ENCODE measurements at places on chromosomes 6 and 20.

- no peak for DNase-seq
These were observed 213.7 kb upstream of the CITED2 start for GRCh38 chr6:139588076-139588639.

DNA sequence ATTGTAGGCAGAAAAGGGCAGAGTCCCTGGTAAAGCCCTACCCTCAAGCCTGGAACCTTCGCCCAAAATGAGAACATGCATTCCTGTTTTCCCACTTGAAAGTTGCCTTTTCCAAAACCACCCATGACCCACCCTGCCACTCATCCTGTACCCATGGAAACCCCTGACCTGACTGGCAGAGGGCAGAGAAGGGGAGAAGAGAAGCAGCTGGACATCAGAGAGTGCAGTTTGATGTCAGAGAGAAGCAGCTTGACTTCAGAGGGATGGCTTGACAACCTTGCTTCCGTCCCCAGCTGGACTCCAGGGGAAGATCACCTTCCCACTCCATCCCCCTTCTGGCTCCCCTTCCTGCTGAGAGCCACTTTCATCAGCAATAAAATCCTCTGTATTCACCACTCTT is 123.6 kb upstream of the SHLD1 start:
- DNase-seq = no peak

GRCh38 chr6:144888621-144889020 is 603.5 kb downstream of the UTRN start:
- DNase-seq = no peak

DNA sequence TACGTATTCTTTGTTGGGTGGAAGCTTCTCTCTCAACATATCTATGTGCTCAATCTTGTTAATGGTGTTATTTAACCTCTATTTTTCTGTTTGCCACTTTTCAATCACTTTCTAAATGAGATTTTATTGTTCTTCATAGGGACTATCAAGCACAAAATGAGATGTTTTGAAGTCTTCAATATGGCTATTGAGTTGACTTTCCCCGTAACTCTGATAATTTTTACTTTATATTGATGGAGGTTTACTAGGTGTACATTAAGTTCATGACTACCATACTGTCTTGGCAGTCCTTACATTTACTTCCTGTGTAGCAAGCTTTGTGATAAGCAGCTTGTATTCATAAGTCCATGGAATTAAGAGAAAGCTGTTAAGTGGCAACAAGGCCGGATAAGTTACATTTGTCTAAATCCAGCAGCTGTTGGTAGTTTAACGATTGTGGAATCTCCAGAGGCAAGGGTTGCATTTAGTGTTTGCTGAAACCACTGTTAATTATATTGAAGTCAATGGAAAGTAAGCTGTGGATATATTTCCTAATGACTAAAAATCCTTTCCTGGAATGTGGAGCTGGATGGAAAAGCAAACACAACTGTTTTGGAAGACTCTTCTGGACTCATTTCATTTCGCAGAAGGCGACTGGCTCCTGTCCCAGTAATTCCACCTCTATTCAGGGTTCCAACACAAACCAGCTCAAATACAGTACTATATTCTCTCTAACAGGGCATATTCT is 57.3 kb upstream of the SMIM29 start:
- no peak for DNase-seq

DNA sequence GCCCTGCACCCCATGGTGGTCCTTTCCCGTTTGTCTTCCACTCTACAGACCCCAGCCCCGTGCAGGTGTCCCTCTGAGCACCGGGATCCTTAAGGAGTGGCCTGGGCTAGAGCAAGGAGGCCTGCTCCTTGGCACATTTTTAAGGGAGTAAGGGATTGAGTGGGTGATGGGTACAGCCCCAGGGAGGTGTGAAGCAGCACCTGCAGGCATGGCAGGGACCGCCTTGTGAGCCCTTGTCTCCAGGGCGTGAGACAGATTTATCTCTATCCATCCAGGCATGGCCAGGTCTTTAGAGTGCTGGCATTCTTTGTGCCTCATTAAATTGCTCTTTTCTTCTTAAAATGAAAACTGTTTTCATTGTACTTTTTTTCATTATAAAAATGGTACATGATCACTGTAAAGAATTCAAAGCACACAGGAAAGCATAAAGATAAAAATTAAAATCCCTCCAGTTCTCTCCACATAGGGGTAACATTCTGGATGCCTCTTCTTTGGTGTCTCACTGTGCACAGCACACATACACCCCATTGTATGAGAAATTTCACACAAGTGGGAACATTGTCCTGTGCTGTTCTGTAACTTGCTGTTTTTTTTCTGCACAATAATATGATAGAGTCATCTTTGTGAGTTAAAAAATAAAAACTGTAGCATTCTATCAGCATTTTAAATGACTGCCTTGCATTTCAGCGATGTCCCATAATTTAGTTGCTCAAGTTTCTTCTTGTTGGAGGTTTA is 31.9 kb upstream of the ZNF831 start:
- no peak for DNase-seq

DNA sequence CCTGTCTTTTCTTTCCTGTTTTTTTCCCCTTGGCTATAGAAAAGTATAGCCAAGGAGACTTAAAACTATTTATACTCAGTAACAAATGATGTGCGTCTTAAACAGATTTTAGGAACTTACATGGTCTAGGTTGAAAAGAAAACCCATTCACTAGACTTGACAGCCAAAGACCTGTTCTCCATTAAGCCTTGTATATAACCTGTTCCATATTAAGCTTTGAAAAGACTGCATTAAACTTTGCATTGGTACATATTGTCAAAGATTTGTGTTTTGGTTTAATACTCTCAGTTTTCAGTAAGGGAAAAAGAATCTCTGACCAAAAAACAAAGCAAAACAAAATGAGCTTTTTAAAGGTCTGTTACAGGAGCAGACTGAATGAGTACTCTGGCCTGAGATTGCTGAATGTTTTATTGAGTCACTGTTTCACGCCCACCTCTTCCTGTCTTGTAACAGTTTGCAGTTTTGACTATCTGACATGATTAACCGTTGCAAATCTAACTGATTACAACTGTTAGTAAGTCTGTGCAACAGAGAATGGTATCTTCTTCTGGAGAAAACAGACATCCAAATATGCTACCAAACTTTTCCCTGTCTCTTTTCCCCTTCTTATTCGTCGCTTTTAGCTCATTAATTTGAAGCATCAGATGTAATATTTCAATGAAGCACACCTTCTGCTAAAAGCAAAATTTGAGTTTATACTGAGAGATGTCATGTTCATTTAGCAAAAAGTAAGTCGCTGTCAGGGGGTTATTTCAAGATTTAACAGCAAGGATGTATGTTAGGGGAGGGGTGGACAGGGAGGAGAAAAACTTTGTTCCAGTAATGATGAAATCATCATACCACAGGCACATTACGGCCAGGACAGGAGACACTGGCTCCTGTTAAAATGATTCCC is 59.1 kb upstream of the SUPT3H start:
- DNase-seq = no peak

GRCh38 chr6:4088704-4089103 is 9.8 kb upstream of the FAM217A start:
- no peak for DNase-seq

Data from stimulated activated CD4-positive, alpha-beta T cell treated with anti-CD3 and anti-CD28 coated beads, Interleukin-1b, Interleukin-23, amount 100 ng/mL, for 1 hour (primary cell).